ENCODE measurements at places on chromosomes 1 and 21. TPM values are rescaled to one million over a fixed set of nuclear protein-coding genes. Genes with fewer than 3 reads are reported as not detected.

The HSPA6 gene
- total RNA-seq = 0.94 TPM

The GBP5 gene
- total RNA-seq = 261 TPM

The CYP4Z1 gene
- total RNA-seq = not detected

The TRIM46 gene
- total RNA-seq = 14.6 TPM

The GCSAML gene
- total RNA-seq = not detected

The MRAP gene
- not detected for total RNA-seq

The RGS1 gene
- total RNA-seq = 13.8 TPM

The OXCT2 gene
- 0.32 TPM for total RNA-seq

The DONSON gene
- 43.3 TPM for total RNA-seq

DNA sequence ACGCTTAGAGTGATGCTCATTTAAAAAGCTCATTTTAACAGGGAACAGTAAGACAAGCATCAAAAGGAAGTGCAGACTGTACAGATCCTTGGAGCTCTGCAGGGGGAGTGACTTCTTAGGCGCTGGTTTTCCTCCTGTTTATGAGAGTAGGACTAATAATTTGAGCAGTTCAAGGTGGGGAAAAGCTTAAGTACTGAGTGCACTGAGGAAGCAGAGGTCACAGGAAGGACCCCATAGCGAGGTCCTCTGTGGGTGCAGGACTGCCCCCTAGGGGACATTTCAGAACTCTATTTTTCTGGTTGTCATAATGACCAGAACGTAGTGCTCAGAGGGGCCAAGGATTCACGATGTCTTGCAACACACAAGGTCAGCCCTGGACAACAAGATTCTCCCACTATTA is 112.1 kb downstream of the HLCS start:
- DNase-seq = peak; percentile 56

GRCh38 chr1:182257369-182258063 is 134.1 kb downstream of the GLUL start:
- DNase-seq = no peak

- no peak for DNase-seq
Measured at GRCh38 chr21:39610703-39611102, 2.0 kb upstream of the B3GALT5 start.

GRCh38 chr1:47871799-47872353 is 125.3 kb downstream of the TRABD2B start:
- no peak for DNase-seq

- DNase-seq = no peak
Measured at GRCh38 chr21:44382536-44382935, 29.1 kb downstream of the TRPM2 start.

GRCh38 chr1:47522935-47523834 is 85.3 kb downstream of the FOXD2 start:
- no peak for DNase-seq

- DNase-seq = no peak
Measured at GRCh38 chr21:45364468-45365185, 40.3 kb upstream of the COL18A1 start.

- DNase-seq = no peak
Measured at GRCh38 chr1:165080253-165080896, 276.1 kb downstream of the LMX1A start.

DNA sequence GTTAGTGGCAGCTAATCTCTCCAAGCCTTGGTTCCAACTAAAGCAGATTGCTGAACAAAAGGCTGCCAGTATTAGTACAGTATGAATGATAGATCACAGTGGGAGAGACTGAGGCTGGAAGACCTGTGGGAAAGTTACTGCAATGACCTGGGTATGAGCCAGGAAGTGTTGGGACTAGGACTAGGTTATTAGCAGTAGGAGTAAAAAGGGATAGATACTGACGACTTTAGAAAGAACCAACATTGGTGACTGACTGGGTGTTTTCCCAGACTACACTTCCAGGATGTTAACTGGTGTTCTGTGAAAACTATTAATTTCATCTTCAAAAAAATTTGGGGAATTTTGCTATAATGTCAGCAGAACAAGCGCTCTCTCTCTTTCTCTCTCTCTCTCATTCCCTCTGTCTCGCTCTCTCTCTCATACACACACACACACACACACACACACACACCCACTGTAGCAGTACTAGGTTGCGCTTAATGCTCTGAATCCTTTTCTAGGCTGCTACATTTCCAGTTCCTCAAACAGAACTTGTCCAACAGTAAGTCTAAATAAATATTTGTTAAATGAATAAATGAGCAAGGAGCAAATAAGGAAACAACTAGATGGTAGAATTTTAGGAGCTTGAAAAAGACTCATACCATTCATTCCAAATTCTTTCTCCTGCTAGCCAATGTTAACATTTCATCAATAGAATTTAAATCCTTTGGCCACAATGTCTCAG is 47.6 kb upstream of the RGS8 start:
- no peak for DNase-seq

- no peak for DNase-seq
Measured at GRCh38 chr21:37769656-37770055, 146.6 kb downstream of the KCNJ6 start.

DNA sequence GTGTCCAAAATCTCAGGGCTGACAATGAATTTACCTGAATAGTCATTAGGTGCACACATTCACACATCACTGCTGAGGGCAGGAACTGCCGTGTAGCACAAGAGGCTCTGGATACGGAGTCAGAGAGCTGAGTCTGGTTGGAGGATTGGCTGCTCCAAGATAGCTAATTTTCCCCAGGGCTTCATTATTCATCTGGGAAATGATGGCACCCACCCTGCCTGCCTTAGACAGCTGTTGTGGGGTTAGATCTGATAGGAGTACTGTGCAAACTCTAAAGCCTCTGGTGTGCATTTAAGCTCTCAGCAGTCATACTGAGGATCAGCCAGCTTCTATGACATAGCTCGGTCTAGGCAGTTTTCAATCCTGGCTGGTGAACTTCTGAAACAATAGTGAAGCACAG is 67.0 kb downstream of the LMX1A start:
- DNase-seq = no peak

DNA sequence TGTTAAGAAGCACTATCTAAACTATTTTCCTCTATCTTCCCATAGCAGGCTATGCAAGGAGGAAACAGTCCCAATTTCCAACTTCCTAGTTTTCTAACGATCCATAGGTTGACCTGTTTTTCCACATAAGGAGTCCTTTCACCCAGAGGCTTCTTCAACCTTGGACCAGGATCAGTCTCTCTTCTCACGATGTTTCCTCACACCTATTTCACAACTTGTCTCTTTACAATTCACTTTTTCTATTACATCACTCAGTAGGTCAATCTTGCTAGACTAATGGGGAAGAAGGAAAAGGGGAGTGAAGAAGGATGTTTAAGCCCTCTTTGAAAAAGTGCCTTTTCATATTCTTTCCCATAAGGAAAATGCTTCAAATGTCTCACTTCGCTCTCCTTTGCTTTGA is 15.9 kb downstream of the PALMD start:
- DNase-seq = no peak

DNA sequence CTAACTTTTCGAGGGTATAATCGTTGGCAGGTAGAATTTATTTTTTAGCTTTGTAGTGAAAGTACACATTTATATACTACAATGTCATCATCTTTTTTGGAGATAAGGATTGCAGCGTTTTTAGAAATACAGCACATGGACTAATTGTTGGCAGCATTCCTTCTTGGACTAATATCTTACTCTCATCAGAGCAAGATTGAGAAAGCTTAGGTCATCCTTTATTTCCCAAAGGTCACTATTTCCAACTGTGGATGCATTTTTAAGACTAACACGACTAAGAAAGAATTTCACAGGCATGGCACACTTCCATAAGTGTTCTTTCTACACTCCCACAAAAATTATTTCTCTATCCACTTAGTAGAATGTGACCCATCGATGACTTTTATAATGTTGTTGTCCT is 732.3 kb downstream of the NCAM2 start:
- no peak for DNase-seq

GRCh38 chr1:75136921-75137641 is 2.9 kb downstream of the LHX8 start:
- DNase-seq = no peak

GRCh38 chr1:81149649-81150325 is 650.9 kb upstream of the ADGRL2 start:
- DNase-seq = no peak

GRCh38 chr1:53237638-53238037 is 680 bp downstream of the MAGOH start:
- DNase-seq = no peak

DNA sequence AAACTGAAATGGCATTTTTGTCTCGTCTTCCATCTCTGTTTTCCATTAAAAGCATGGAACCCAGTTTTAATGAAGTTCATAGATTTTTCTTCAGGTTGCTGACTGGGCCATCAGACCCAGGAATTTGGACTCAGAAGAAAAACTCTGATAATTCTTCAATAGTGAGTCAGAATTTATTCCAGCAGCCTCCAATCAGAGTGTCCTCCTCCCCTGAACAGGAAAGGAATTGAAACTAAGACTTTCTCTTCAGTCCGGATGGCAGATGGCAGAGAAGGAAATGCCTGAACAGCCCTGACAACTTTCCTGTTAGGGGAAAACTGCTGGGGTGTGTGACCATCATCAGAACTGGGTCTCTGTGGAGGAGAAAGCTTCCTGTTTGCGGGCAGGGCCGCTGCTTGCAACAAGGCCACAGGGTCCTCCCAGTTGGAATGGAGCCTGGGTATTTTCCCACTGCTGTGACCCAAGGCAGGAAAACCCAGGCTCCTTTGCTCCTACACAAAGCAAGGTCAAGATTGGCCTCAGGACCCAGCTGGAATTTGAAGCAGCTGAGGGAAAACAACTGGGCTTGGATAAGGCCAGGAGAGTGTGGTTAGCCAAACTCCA is 20.7 kb downstream of the CD34 start:
- DNase-seq = no peak

Measured in activated CD8-positive, alpha-beta T cell treated with anti-CD3 and anti-CD28 coated beads, Interleukin-2, amount 10 ng/mL, durations not matched to agents 7 days and 5 days (primary cell).